ENCODE measurements at places on chromosomes 6 and 20. TPM values are rescaled to one million over a fixed set of nuclear protein-coding genes. Genes with fewer than 3 reads are reported as not detected.

Gene STX7
- 13.5 TPM for total RNA-seq

Gene BPHL
- total RNA-seq = 21.8 TPM

Gene TNFRSF6B
- total RNA-seq = 9.9 TPM

Gene POU5F1
- total RNA-seq = 4.9 TPM

Gene PLTP
- total RNA-seq = 109 TPM

Gene TSPO2
- not detected for total RNA-seq

Gene ELOVL2
- total RNA-seq = 3.0 TPM

Gene RIPPLY2
- not detected for total RNA-seq

Gene PRSS35
- total RNA-seq = 0.78 TPM

Gene FKBP1A
- 47.5 TPM for total RNA-seq

Gene CTCFL
- total RNA-seq = not detected

DNA sequence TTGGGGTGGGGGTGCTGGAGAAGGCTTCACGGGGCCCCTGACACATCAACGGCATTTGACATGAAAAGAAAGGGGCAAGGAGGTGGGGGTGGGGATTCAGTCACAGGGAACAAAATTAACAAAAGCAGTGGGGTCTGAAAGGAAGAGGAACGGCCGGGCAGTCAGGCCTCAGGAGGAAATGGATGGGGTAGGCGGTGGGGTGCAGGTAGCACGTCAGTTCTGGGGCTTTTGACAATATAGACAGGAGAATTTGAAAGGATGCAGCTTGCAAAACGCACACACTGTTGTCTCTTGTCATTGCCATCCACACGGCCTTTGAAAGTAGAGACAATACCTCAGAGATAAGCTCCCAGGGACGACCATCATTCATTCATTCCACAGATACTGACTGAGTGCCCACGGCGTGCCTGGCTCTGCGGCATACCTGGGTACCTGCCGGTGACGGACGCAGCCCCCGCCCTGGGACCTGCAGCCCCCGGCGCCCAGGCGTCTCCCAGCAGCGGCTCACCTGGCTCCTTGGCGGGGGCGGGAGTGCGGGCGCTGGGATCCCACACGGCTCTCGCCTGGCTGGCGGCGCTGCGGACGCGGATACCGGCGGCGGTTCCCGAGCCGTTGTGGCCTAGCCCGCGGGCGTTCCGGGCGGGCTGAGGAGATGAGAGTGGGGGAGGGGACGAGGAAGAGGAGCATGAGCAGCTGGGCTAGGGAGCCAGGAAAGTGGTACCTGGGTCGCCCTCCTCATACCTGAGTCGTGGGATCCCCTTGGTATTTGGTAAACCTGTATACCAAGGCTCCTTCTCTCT, at the start of gene SLC26A8:
Gene SLC26A8, minus strand, starts transcription at position 646 of the 800 bp plus-strand sequence. CDS start 4,934 bp downstream, outside the sequence.
- H3K27ac ChIP-seq = no peak within 1 kb of the TSS
- H3K4me3 ChIP-seq = no peak within 1 kb of the TSS
- no peaks in the 10 kb centered on the region for H3K36me3 ChIP-seq
- H3K27me3 ChIP-seq = no peaks in the 10 kb centered on the region
- DNase-seq = no peak
- no peaks in the 10 kb centered on the region for H3K4me1 ChIP-seq

GRCh38 chr6:101676187-101676586, 282.7 kb downstream of the GRIK2 start:
- no peaks in the 10 kb centered on the region for H3K36me3 ChIP-seq
- H3K27ac ChIP-seq = no peak overlapping the region
- no peaks in the 10 kb centered on the region for H3K4me1 ChIP-seq
- no peaks in the 10 kb centered on the region for H3K27me3 ChIP-seq

- DNase-seq = no peak
- no peak overlapping the region for H3K27ac ChIP-seq
- H3K4me3 ChIP-seq = no peak overlapping the region
- no peaks in the 10 kb centered on the region for H3K4me1 ChIP-seq
Measured at GRCh38 chr6:170062915-170063241, 228.0 kb downstream of the DLL1 start.

DNA sequence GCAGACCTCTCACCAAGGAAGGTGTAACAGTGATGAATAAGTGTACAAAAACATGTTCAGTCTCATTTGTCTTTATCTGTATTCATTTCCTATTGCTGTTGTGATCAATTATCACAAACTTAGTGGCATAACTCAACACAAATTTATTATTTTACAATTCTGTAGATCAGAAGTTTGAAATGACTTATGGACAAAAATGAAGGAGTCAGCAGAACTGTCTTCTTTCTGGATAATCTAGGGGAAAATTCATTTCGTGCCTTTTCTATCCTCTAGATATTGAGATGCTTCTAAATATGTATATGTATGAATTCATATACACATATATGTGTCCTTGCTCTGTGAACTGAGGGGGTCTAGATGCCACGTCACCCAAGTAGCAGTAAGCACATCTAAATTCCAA, 663.1 kb upstream of the MARCKS start:
- no peak overlapping the region for H3K27ac ChIP-seq
- H3K4me3 ChIP-seq = no peak overlapping the region
- no peak for DNase-seq
- H3K27me3 ChIP-seq = no peaks in the 10 kb centered on the region
- H3K36me3 ChIP-seq = no peaks in the 10 kb centered on the region

- DNase-seq = no peak
- no peaks in the 10 kb centered on the region for H3K4me1 ChIP-seq
- no peaks in the 10 kb centered on the region for H3K27me3 ChIP-seq
- no peak overlapping the region for H3K27ac ChIP-seq
Measured at GRCh38 chr20:21684671-21685070, 20.8 kb upstream of the PAX1 start.

DNA sequence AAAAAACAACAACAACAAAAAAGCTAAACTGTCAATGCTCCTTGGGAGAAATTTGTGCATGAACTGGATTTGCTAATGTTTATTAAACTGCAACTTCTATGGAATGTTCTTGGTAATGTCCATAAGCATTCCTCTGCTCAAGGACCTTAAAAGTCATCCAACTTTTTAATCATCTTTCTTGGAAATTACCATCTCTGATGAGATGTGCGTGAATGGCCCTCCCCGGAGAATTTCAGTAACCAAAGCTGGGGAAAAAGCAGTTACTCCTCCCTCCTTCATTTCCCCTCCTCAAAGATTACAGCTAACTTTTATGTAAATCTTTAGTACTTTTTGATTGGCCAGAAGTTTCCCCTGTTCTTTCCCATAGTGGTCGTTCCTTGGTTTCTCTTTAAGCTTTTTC, 5.2 kb downstream of the TBCC start:
- H3K36me3 ChIP-seq = no peaks in the 10 kb centered on the region
- no peak overlapping the region for H3K27ac ChIP-seq
- H3K4me1 ChIP-seq = peaks cover 21% of the 10 kb centered on the region
- DNase-seq = no peak
- H3K27me3 ChIP-seq = no peaks in the 10 kb centered on the region

GRCh38 chr6:167056370-167056769, 57.2 kb downstream of the CEP43 start:
- no peaks in the 10 kb centered on the region for H3K4me1 ChIP-seq
- no peak overlapping the region for H3K27ac ChIP-seq
- DNase-seq = no peak
- no peaks in the 10 kb centered on the region for H3K36me3 ChIP-seq
- no peaks in the 10 kb centered on the region for H3K27me3 ChIP-seq

DNA sequence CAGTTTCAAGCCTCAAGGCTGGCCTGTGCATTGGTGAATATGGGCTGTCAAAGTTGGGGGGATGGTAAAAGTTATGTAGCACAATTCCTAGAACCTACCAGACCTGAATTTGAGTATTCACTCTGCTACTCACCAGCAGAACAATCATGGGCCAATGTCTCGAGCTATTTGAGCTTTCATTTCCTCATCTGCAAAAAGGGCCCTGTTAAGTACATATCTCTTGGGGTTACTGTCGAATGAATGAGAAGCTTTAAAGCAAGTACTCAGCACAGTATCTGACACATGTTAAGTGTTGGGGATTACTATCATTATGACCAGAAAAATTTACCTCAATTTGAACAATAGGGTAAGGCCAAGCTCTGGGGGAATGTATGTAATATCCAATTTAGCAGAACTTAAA, 13.5 kb upstream of the ENPP4 start:
- no peaks in the 10 kb centered on the region for H3K36me3 ChIP-seq
- H3K27me3 ChIP-seq = no peaks in the 10 kb centered on the region
- no peak overlapping the region for H3K4me3 ChIP-seq
- H3K27ac ChIP-seq = no peak overlapping the region
- DNase-seq = no peak
- H3K4me1 ChIP-seq = no peaks in the 10 kb centered on the region

GRCh38 chr6:83824388-83824801, 28.8 kb upstream of the RIPPLY2 start:
- DNase-seq = no peak
- no peaks in the 10 kb centered on the region for H3K36me3 ChIP-seq
- H3K4me1 ChIP-seq = no peaks in the 10 kb centered on the region
- H3K4me3 ChIP-seq = no peak overlapping the region

DNA sequence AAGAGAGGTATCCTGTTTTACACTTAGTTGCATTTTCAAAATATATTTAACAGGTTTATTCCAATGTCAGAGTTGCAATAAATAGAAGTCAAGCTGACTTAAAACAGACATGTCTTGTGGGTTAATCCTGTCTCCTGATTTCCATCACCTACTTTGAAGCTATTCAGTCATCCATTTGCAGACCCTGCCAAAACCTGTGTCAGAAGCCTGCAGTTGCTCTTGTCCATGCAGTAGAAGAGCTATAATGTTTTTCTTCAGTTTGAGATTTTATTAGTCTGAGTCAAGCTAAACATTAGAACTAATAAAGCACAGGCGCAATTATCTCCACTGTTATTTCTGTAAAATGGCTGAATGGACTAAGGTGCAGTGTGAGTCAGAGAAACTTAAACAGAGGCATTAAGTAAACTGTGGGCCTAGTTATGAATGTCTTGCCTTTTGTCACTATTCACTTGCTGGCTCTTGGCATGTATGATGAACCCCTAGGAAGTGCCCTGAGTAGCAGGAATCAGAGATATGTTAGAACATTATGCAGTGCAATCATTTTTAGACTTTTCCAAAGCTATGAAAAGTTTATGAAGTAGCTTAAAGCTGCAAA, 11.0 kb upstream of the HDGFL1 start:
- no peaks in the 10 kb centered on the region for H3K27me3 ChIP-seq
- H3K27ac ChIP-seq = no peak overlapping the region
- no peak overlapping the region for H3K4me3 ChIP-seq
- peaks cover 23% of the 10 kb centered on the region for H3K4me1 ChIP-seq
- DNase-seq = no peak
- no peaks in the 10 kb centered on the region for H3K36me3 ChIP-seq

- no peaks in the 10 kb centered on the region for H3K36me3 ChIP-seq
- DNase-seq = no peak
- H3K27ac ChIP-seq = no peak overlapping the region
- peaks cover 20% of the 10 kb centered on the region for H3K4me1 ChIP-seq
Measured at GRCh38 chr6:5203546-5203945, 57.2 kb downstream of the LYRM4 start.

GRCh38 chr6:111979633-111980032, 74.3 kb upstream of the CCN6 start:
- no peaks in the 10 kb centered on the region for H3K4me1 ChIP-seq
- H3K4me3 ChIP-seq = no peak overlapping the region
- no peak overlapping the region for H3K27ac ChIP-seq
- H3K36me3 ChIP-seq = no peaks in the 10 kb centered on the region

GRCh38 chr6:41045664-41046063, 3.4 kb downstream of the TSPO2 start:
- peaks cover 60% of the 10 kb centered on the region for H3K4me1 ChIP-seq
- H3K36me3 ChIP-seq = no peaks in the 10 kb centered on the region
- no peaks in the 10 kb centered on the region for H3K27me3 ChIP-seq
- no peak overlapping the region for H3K4me3 ChIP-seq

DNA sequence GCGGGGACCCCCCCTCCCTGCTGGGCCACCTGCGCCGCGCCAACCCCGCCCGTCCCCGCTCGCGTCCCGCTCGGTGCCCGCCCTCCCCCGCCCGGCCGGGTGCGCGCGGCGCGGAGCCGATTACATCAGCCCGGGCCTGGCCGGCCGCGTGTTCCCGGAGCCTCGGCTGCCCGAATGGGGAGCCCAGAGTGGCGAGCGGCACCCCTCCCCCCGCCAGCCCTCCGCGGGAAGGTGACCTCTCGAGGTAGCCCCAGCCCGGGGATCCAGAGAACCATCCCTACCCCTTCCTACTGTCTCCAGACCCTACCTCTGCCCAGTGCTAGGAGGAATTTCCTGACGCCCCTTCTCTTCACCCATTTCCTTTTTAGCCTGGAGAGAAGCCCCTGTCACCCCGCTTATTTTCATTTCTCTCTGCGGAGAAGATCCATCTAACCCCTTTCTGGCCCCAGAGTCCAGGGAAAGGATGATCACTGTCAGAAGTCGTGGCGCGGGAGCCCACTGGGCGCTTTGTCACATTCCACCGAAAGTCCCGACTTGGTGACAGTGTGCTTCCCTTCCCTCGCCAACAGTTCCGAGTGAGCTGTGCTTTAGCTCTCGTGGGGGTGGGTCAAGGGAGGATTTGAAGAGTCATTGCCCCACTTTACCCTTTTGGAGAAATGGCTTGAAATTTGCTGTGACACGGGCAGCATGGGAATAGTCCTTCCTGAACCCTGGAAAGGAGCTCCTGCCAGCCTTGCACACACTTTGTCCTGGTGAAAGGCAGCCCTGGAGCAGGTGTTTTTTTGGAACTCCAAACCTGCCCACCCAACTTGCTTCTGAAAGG, 2.1 kb downstream of the VEGFA start:
- no peaks in the 10 kb centered on the region for H3K36me3 ChIP-seq
- no peaks in the 10 kb centered on the region for H3K27me3 ChIP-seq
- H3K4me1 ChIP-seq = peaks cover 72% of the 10 kb centered on the region
- H3K4me3 ChIP-seq = peak overlapping the region; percentile 80
- H3K27ac ChIP-seq = peak overlapping the region; percentile 97

- H3K4me1 ChIP-seq = peaks cover 47% of the 10 kb centered on the region
- peak; percentile 40 for DNase-seq
- no peaks in the 10 kb centered on the region for H3K27me3 ChIP-seq
- no peak overlapping the region for H3K4me3 ChIP-seq
- peak overlapping the region; percentile 76 for H3K27ac ChIP-seq
Measured at GRCh38 chr6:113701552-113702254, 155.4 kb upstream of the MARCKS start.

- no peaks in the 10 kb centered on the region for H3K27me3 ChIP-seq
- DNase-seq = no peak
- H3K27ac ChIP-seq = no peak overlapping the region
- no peaks in the 10 kb centered on the region for H3K36me3 ChIP-seq
Measured at GRCh38 chr6:43217351-43217750, 11.9 kb downstream of the DNPH1 start.

DNA sequence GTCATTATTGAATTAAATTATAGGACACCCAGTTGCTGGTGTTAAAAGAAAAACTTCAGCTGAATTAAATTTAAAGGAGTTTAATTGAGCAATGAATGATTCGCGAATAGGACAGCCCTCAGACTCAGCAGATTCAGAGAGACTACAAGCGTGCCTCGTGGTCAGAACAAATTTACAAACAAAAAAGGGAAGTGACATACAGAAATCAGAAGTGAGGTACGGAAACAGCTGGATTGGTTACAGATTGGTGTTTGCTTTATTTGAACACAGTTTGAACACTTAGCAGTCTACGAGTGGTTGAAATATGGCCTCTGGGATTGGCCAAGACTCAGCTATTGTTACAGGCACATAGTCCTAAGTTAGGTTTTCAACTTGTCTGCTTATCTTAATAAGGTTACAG, 25.8 kb upstream of the TNFRSF21 start:
- no peaks in the 10 kb centered on the region for H3K36me3 ChIP-seq
- no peak overlapping the region for H3K27ac ChIP-seq
- DNase-seq = no peak
- no peak overlapping the region for H3K4me3 ChIP-seq
- H3K4me1 ChIP-seq = no peaks in the 10 kb centered on the region
- no peaks in the 10 kb centered on the region for H3K27me3 ChIP-seq

Measured in body of pancreas (tissue), 4 donors.